ENCODE measurements at places on chromosomes 4 and X.

DNA sequence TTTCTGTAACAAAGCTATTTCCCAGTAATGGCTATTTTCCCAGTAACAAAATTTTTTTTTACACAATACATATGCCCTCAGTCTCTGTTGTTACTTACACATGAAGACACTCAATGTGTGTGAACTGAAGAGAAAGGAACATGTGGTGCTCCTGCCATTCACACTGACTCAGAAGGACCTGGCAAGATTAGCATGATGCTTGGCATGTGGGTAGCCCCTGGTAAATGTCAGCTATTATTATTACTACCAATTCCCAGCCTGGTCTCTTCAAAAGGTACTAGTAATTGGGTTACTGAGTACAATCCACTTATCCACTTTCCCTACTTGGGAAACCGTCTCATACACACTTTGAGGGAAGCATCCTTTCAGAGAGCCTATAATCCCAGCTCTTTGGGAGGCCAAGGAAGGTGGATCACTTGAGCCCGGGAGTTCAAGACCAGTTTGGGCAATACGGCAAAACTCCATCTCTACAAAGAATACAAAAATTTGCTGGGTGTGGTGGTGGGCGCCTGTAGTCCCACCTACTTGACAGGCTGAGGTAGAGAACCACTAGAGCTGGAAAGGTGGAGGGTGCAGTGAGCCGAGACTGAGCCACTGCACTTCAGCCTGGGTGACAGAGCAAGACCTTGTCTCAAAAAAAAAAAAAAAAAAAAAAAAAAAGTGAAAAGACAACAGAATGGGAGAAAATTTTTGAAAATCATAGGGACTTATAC, 14.6 kb downstream of the RBBP7 start:
- DNase-seq: no peak

- DNase-seq: no peak
These were observed 43.1 kb upstream of the BCOR start for GRCh38 chrX:40140706-40141499.

- no peak for DNase-seq
These were observed 21.1 kb downstream of the NOP14 start for GRCh38 chr4:2942037-2942531.

GRCh38 chr4:39928538-39928937, 49.2 kb downstream of the PDS5A start:
- no peak for DNase-seq

DNA sequence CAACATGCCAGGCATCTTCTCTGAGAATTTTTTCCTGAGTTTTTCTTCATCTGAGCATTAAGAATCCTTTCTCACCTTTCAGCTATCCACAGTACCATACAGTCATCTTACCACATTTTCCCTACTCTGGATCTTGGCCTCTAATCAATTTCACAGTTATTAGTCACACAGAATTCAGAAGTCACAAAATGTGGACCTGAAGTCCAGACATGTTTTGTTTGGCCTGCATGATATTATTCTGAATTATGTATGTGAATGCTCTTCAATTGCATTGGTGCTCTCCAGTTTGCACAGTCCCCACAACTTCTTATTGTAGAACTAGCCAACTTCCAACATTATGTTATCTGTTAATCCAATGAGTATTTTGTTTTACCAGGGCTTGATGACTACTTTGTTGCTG, 102.3 kb upstream of the GRIA3 start:
- no peak for DNase-seq

- DNase-seq: no peak
These were observed 9.2 kb downstream of the NDUFA1 start for GRCh38 chrX:119880552-119881437.

GRCh38 chr4:32207456-32207855, 1487.3 kb downstream of the PCDH7 start:
- no peak for DNase-seq

DNA sequence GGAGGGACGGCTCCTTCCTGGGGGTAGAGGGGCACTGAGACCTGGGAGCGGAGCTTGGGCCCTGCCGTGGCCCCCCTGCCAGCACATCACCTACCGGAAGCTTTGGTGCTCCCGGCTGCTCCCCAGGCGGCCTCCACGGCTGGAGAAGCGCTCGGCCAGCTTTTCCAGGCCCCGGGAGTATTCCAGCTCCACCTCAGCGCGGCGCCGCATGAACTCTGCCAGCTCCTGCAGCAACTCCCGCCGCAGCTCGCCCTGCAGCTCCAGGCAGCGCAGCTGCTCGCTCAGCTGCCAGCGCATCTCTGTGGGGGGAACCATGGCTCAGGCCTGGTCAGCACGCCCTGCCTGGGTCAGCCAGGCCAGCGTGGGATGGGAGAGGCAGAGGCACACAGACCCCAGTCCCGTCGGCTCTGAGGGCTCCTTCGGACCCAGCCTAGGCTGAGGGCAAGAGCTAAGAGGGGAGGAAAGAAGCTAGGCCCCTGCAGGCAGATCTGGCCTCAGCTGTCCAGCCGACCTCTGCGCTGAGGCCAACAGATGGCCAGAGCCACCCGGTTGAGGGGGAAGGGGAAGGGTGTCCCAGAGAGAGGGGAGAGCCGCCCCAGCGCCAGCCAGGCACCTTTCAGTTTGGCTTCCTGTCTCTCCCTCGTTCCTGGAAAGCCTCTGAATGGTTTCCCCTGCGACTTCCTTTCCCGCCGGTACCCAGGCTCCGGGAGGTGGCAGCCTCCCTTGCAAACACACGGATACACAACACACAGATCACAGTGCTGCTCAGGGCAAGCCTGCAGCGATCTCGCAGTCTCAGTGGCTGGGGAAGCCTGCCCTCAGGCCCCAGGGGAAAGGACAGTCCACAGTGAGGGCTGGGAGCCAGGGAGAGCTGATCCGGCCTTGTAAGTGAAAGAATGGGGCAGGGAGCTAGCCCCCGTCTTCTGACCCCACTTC, 4.3 kb downstream of the ARHGAP4 start:
- no peak for DNase-seq

DNA sequence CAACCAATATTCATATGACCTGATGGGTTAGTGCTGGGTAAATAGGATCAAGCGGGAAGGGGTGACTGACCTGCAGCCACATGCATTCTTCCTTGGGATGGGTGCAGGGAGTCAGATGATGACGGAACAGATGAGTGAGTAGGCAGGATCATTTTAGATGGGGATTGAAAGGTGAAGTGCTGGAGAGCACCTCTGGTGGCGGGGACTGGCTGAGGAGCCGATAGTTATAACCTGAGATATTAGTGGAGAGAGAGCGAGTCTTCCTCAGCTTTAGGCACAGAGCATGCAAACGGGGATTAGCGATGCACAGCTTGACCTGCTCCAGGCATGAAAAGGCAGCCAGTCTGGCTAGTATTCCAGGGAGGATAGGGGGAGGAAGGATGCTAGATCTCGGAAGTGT, 99.1 kb downstream of the AFF1 start:
- DNase-seq: no peak

- DNase-seq: no peak
These were observed 10.7 kb downstream of the SMIM10L2A start for GRCh38 chrX:135432453-135432852.

DNA sequence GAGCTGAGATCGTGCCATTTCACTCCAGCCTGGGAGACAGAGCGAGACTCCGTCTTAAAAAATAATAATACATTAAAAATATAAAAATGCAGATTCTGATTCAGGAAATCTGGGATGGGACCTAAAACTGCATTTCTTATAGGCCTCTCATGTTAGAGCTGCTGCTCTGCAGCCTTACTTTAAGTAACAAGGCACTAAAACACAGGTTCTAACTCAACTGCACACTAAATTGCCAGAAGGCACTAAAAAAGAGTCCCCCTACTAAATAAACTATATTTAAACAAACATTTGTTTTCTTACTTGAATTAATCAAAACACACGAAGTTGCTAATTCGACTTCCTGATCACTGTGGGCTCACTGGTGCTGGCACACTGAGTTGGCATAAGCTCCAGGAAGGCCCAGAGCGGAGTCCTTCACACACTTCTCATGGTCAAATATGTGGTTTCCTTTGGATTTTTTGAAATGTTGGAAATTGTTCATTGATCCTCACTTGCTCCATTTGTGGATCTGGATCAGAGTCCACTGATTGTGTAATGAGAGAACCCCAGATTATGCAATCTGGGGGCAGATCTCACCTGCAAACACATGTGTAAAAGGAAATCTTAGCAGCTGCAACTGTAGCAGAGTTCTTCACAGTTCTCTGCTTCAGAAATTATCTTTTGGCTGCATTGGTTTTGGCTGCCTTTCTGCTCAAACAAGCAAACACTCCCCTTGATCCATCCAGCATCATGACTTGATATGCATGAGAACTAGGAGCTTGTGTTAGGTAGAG, 59.3 kb downstream of the AFF1 start:
- no peak for DNase-seq

DNA sequence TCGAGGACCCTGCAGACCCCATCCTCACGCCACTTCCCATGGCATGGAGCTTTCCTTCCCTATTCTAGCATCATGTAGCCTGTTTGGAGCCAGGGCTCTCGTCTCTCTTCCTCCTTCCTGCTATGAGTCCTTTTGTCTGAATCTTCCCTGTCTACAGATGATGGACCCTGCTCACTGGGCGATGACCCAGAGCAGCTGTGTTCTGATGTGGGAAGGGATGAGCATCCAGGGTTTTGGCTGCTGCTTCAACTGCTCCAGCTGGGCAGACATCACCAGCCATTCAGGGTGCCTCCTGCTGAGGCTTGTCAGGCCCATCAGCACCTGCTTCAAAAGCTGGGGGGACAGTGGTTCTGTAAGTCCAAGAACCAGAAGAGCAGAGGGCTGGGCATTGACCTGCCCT, 3.2 kb upstream of the CCKAR start:
- DNase-seq: no peak

DNA sequence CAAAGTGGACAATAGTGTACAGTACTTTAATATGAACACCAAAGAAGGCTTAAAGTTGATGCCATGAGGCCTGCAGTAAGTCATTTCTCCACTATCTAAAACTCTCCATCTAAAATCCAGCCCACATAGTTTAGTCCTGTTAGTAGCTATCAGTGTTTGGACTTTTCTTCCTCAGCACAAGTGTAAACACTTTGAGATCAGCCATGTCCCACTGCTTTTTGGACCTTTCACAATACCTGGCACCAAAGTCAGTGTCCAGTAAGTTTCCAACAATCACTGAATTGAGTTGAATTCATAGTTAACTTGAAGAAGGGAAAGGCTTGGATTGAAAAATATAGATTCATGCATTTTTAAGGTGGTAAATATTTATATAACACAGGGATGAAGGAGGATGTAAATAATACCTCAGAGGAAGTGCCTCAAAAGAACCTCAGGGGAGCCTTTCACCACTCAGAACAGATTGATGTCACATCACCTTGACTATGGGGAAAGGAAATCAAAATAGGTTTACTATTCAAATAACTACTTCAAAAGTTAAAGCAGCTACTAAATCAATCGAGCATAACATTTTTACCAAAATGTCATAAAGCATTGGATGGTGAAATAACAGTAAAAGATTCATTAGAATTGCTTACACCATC, 76.7 kb downstream of the FTHL17 start:
- no peak for DNase-seq
